Fibroblast of lung (primary cell): ENCODE measurements at places on chromosomes 3 and 15.

GRCh38 chr15:79494963-79495755, 63.0 kb downstream of the MINAR1 start:
- no peak for DNase-seq

- no peak for DNase-seq
Observed at GRCh38 chr15:57411945-57412768, 35.9 kb downstream of the CGNL1 start.

DNA sequence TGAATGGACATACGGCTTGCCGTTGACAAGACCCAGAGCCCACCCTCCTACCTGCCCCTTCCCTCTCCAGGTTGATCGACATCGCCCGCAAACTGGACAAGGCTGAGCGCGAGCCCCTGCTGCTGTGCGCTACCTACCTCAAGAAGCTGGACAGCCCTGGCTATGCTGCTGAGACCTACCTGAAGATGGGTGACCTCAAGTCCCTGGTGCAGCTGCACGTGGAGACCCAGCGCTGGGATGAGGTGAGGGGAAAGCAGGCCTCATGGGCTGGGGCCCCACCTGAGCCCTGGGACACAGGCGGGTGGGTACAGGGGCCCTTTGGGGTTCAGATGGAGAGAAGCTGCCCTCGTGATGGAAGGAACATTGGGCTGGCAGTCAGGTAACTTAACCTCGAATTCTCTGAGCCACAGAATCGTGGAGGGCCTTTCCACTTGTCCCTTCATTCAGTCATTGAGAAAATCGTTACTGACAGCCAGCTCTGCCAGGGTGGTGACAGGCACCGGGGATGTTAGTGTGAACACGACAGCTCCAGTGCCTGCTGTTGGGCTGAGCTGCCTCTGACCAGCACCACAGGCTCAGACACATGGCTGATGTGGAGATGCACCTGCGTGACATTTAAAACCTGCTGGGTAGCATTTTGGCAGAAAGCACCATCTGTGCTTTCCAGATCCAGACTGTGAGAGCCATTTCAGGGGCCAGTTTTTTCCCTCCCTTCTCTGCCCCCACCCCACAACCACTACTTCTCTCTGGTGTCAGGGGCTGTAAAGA, 25.6 kb upstream of the RHO start:
- no peak for DNase-seq

GRCh38 chr3:37494216-37494615, 319.8 kb upstream of the LRRFIP2 start:
- DNase-seq: no peak

GRCh38 chr3:155159301-155159700, 79.2 kb downstream of the MME start:
- DNase-seq: no peak

GRCh38 chr3:147406028-147406931, at the start of gene ZIC4:
Gene ZIC4, minus strand, starts transcription at chr3:147406543. Its CDS starts 3,746 bp downstream, at chr3:147402797.
- no peak for DNase-seq

GRCh38 chr3:54213907-54214306, 91.6 kb downstream of the CACNA2D3 start:
- DNase-seq: peak; percentile 2

GRCh38 chr15:28006116-28006905, 92.8 kb downstream of the OCA2 start:
- no peak for DNase-seq

DNA sequence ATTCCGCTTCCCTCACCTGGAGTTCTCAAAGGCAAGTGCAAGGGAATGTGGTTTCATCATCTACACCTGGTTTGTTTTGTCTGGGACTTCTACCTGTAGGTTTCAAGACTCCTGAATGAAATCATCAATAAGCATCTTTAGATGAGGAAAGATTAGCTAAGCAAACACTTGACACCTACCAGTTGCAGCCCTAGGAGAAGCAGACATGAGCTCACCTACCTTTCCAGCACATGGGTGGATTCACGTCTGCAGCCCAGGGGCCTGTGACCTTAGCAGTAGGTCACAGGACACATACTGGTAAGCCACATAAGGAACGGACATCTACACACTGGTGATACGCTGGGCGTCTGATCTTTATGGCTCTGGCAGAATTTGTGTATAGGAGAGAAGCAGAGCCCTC, 26.7 kb downstream of the SLCO2A1 start:
- DNase-seq: no peak

DNA sequence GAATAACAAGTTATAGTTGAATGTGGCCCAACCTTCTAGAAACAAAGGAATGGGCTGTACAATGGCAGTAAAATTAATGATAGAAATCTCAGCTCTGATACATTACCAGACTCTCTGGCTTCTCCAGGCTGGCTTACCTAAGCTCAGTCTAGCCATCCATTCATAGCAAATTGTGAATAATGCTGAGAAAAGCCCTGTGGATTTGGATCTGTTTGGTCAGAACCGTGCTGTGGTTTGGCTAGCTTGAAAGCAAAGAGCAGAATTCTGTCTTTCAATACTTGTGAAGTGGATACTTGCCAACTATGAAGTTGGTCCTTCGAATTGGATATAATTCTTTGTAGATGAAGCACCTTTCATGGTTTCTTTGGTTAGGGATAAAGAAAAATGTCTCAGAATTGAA, 199.1 kb downstream of the EPHA3 start:
- DNase-seq: peak; percentile 86

- peak; percentile 29 for DNase-seq
Observed at GRCh38 chr3:177333533-177334520, 136.5 kb upstream of the TBL1XR1 start.

- no peak for DNase-seq
Observed at GRCh38 chr3:184857099-184857498, 45.1 kb downstream of the VPS8 start.

DNA sequence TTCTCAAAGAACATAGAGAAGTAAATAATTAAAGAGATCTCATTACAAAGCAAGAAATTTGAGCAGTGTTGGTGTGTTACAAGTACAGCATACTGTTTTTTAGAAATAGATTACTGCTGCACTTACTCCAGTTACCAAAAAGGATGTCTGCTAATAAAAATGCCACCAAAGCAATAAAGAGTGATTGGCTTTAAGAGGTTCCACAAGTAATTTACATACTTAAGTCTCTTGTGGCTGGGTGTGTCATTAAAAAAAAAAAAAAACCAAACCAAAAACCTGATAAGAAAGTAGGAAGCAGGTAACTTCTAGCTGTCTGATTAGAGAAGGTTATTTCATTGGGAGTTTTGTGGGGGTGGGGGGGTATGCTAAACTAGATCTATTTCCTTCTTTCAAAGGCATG, 15.2 kb downstream of the RAB11A start:
- no peak for DNase-seq

DNA sequence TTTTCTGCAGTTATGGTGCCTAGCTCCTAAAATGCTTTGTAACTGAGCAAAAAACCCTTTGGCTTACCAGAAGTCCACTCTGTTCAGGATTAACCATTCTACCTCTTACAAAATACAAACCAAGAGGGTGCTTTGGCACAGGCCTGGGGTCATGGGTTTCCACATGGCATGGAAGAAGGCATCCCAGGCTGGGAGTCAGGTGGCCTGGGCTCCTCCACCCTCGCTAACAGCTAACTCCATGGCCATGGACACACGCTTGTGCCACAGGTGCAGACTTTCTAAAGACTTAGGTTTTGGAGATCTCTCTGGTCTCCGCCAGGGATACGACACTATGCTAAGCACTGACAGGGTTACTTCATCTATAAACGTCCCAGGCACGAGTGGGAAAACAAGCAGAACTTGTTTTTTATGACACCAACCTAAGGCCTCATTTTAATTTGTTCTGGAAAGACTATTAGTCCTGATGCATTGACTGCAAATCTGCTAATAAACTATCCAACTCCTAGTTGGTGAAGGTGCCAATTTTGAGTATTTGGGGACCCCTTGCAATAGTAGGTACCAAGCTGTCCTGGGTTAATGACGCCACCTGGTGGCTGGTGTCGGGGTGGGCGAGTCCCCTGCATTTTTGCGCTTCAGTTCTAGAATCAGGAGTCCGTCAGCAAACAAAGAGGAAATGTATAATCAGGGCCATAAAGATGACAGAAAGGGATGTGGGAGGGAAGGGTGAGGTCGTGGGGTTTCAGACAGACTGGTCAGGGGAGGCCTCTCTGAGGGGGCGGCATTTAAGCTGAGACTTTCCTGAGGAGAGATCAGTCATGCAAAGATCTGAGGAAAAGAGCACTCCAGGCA, 10.3 kb upstream of the ALDH1A3 start:
- no peak for DNase-seq

DNA sequence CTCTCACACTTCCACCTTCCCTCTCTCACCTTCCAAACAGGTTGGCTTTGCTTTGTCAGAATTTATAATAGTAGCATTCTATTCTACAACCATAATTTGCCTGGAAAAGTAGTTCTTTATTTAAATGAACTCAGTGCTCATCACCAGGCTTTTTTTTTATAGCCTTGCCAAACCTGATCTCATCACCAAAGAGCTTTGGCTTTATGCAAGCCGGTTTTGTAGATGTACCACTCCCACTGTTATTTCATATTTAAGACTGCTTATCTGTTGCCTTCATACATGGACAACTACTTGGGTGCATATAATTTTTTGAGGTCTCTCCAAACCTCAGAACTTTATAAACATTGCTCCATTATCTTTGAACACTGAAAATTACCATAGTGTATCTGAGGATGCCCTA, 246.1 kb upstream of the PPP2R3A start:
- DNase-seq: no peak

DNA sequence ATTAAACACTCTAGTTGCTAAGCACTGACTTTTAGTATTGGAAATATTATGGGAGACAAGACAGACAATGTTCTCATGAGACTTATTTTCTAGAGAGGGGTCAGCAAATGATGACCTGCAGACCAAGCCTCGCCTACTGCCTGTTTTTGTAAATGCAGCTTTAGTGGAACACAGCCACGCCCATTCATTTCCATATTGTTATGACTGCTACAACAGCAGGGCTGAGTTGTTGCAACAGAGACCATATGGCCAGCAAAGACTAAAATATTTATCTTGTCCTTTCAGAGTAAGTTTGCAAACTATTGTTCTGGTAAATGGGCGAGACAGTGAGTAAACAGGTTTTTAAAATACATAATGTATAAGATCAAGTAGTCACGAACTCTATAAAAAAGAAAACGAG, 570.2 kb downstream of the NTRK3 start:
- no peak for DNase-seq

- no peak for DNase-seq
Observed at GRCh38 chr3:71360180-71360579, 223.3 kb downstream of the FOXP1 start.
